ENCODE measurements at places on chromosomes 3 and 15.

- peak; percentile 10 for DNase-seq
Observed at GRCh38 chr3:13111173-13111872, 38.1 kb upstream of the IQSEC1 start.

GRCh38 chr15:68341760-68342725 is 64.5 kb downstream of the FEM1B start:
- DNase-seq = peak; percentile 37

GRCh38 chr15:98412852-98413251 is 235.5 kb upstream of the IGF1R start:
- DNase-seq = no peak

GRCh38 chr3:61682671-61683548 is 121.5 kb downstream of the PTPRG start:
- DNase-seq = peak; percentile 46

- DNase-seq = peak; percentile 78
Observed at GRCh38 chr3:159763011-159763601, 225.5 kb upstream of the IL12A start.

DNA sequence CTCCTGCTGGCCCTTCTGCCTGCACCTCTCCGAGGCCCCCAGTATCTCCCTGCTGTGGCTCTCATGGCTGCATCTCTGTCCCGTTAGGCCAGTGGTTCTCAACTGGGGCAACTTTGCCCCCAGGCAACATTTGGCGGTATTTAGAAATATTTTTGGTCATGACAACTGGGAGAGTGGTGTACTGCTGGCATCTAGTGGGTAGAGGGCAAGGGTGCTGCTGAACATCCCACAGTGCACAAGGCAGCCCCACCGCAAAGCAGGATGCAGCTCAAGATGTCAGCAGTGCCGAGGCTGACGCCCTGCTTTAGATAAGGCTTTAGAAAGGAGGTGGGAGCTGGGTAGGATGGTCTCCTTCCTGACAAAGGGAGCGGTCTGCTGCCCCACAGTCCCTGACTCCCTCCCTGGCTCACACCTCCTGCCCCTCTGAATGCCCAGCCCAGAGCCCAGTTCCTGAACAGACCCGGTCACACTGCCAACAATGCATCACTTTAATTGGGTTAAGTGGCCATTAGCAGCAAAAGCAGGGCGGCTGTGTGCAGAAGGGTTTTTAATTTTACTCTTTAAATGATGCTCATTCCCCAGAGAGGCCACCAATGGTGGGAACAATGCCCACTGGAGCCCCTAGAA is 68.8 kb upstream of the TMEM115 start:
- no peak for DNase-seq

GRCh38 chr3:119098619-119099222 is 47.2 kb upstream of the TEX55 start:
- no peak for DNase-seq

GRCh38 chr3:186200726-186201125 is 91.8 kb upstream of the ETV5 start:
- DNase-seq = peak; percentile 63

- DNase-seq = no peak
Observed at GRCh38 chr3:107753494-107753893, 230.7 kb downstream of the BBX start.

DNA sequence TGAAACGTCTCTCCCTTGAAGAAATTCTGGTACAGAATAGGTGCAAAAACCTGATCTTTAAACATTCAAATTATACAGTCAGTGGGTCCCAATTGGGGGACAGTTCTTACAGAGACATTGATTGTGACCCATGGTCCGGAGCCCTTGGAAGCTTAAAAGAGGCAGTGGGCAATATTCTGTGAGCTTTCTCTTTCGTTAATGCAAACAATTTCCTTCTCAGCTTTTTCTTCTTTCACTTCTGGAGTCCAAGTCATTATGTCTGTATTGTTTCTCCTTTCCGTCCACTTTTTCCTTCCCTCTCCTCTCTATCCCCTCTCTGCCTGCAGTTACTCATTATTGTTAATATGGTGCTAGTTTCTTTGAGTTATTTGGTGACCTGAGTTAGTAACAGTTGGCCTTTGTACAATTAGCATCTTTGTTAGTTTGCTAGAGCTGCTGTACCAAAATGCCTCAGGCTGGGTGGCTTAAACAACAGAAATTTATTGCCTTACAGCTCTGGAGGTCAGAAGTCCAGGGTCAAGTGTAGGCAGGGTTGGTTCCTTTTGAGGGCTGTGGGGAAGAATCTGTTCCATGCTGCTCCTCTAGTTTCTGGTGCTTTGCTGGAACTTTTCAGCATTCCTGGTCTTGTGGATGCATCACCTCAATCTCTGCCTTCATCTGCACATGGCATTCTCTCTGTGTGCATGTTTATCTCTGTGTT is 102.6 kb downstream of the GMPS start:
- no peak for DNase-seq

DNA sequence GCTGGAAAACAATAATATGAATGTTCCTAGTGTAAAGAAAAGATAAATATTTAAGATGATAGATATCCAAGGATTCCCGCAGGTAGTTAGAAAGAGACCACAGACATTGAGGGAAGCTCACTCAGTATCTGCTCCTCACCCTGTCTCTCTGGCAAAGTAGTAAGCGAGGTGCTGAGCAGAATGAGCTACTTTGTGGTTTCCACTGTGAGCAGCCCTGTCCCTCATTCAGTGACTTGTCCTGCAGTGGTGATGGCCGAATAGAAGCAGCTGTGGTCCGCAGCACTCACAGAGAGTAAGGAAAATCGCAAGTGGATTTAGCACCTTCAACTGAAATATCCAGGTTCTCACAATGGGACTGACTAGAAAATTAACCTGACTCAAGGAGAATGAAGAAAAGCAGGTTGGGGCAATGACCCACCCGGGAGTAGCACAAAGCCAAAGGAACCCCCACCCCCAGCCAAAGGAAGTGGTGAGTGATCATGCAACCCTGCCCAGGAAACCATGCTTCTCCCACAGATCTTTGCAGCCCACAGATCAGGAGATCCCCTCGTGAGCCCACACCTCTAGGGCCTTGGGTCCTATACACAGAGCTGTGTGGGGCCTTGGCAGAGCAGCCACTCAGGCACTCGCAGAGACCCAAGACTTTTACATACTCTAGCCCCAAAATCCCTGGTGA is 21.8 kb upstream of the SLC25A38 start:
- DNase-seq = no peak

GRCh38 chr15:35777061-35777460 is 231.1 kb upstream of the DPH6 start:
- no peak for DNase-seq

DNA sequence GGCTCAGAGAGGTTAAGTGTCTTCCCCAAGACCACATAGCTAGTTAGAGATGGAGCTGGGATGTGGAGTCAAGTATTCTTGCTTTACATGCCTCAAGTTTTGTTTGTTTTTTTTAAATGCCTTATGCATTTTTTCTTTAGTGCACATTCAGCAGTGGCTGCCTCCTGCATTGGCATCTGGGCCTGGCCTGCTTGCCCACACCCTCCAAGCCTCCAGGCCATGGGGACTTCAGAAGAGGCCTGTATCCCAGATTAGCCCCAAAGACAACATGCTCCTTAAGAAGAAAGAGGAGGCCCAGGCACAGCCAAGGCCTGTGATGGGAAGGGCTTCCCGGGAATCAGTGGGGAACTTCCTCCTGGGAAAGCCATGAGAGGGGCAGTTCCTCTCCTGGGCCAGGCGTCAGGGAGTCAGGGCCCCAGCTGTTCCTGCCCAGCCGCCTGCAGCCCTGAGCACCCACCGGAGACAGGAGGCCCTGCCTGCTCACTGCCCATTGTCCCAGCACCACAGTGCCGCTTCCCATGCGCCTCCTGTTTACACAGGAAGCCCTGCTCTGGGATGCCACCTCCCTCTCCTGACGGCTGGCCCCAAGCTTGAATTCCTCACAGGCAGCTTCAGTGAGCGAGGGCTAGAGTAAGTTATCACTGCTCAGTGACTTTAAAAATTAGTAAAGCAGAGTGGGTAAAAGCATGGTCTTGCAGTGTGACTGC is 16.0 kb downstream of the FOXL2NB start:
- DNase-seq = no peak

DNA sequence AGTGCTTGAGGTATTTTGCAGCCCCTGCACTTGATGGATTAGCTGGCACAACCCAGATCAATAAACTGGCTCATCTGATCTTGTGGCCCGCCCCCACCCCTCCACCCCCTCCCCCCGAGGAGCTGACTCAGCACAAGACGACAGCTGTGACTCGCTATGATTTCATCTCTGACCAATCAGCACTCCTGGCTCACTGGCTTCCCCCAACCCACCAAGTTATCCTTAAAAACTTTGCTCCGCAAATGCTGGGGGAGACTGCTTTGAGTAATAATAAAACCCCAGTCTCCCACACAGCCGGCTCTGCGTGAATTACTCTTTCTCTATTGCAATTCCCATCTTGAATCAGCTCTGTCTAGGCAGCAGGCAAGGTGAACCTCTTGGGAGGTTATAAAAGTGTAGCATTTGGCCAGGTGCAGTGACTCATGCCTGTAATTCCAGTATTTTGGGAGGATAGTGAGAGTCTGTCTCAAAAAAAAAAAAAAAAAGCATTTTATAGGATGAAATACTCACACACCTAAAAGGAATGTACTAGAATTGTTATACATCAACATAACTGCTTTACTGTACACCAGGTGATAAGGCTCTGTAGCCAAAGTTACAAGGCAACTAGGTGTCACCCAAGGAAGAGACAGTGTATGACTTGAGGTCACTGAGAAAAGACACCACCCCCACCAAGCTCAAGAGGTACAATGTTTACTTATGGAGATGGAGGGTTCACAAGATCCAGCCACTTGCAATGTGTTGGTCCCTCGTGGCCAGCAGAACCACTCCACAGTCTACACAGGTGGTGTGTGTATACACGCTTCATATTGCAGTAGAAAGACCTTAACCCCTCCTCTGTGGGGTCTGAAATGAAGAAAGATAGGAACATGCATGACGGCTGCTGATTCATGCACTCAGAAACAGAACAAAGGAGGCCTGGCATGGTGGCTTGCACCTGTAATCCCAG is 8.6 kb downstream of the ZNF445 start:
- DNase-seq = no peak

DNA sequence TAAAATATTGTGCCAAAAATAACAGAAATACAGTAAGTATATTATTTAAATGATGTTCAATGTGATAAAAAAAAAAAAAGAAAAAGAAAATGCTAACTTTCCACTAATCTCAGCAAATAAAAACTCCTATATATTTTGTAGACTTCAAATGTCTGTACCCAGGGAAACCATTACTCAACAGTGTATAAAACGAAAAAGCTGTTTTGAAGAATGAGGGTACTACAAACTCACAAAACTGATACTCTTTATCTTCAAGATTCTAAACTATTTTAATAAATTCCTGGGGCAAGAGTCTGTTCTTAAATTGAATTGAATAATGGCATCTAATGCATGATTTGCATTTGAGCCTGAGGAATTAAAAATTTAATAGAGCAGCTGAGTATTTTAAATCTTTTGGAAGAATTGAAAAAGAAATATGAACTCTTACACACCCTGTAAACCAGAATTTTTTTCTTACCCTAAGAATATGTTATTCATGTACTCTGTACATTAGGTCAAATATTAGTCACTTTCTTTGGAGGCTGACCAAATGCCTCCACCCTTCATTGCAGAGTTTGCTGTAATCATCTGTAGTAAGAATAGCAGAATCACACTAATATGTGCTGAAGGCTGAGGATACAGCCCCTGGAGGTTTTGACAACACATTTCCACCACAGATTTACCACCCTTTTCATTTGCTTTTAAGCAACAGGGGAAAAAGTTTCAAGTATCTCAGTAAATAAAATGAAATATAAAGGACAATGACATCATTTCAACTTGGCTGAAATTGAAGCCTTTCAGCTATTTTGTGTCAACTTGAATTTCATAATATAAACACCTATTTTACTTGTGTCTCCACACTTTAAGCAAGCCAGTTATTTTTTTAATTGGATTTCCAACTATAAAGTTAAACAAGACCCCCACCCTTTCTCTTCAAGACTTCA is 79.7 kb downstream of the FBN1 start:
- peak; percentile 63 for DNase-seq

DNA sequence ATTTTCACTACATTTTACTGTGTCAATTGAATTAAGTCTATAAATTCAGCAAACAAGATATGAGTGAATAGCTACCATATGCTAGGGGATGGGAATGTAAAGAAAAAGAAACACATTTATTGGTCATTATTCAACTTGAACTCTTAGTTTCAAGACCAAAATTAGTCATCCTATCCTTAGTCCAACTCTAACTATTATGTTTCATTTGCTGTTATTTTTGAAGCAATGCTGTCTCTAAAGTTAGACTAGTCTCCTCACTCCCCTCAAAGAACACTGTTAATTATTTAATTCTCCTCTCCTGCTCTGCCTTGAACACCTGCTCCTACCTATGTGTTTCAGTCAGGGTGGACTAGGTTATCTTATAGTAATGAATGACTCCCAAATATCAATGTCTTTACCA is 920.9 kb downstream of the TUSC7 start:
- no peak for DNase-seq

DNA sequence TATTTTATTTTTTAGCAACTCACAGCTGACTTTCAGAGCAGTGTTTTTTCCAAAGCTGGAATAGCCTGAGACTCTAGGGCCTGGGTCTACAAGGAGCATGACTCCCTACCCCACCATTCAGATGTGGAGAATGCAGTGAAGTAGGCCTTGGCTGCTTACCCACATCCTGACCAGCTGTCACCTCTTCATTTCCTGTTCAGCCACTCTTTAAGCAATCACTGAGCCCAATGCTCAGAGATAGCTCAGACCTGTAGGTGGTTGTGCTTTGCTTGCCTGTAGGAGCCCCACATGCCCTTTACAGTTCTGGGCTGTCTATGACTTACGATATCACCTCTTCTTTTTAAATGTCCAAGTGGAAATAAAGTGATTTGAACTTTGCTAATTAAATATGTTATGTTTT is 148.1 kb downstream of the NEK11 start:
- no peak for DNase-seq

- DNase-seq = peak; percentile 8
Observed at GRCh38 chr3:13106308-13107001, 33.2 kb upstream of the IQSEC1 start.

GRCh38 chr3:100427699-100428098 is 26.4 kb downstream of the LNP1 start:
- DNase-seq = no peak

DNA sequence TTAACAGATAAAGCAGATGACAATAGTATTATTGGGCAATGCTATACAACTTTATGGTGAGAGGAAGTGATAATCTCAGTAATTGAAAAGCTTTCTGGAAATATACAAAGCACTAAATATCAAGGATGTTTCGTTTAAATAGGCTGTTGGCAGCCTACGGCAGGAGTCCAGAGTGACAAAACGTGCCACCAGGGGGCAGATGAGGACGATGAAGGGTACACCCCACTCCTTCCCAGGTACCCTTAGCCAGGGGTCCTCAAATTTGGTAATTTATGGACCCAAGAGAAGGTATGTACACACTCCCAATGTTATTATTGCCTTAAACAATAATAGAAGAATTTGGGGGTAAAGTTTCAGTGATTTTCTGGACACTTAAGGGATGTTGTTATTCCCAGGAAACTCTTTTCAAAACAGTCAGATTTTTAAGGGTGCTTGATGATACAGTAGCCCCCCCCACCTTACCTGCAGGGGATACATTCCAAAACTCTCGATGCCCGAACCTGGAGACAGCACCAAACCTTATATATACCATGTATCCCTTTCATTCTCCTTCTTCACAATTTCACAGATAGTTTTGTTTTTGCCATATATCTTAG is 1.4 kb upstream of the MAGEL2 start:
- DNase-seq = no peak
